Ureter (tissue), 1 donor: ENCODE measurements at places on chromosomes 6 and 20. TPM values are rescaled to one million over a fixed set of nuclear protein-coding genes. Genes with fewer than 3 reads are reported as not detected.

- no peak for DNase-seq
These were observed 187.3 kb upstream of the TENT5A start for GRCh38 chr6:81939766-81940165.

The PEX3 gene
- 35.7 TPM for total RNA-seq

The GPR6 gene
- total RNA-seq: not detected

The RNASET2 gene
- total RNA-seq: 89.9 TPM

GRCh38 chr6:54415517-54415916 is 107.3 kb downstream of the TINAG start:
- no peak for DNase-seq

- no peak for DNase-seq
These were observed 59.2 kb upstream of the SLC22A23 start for GRCh38 chr6:3516092-3516491.

The NFKBIE gene
- total RNA-seq: 8.0 TPM

DNA sequence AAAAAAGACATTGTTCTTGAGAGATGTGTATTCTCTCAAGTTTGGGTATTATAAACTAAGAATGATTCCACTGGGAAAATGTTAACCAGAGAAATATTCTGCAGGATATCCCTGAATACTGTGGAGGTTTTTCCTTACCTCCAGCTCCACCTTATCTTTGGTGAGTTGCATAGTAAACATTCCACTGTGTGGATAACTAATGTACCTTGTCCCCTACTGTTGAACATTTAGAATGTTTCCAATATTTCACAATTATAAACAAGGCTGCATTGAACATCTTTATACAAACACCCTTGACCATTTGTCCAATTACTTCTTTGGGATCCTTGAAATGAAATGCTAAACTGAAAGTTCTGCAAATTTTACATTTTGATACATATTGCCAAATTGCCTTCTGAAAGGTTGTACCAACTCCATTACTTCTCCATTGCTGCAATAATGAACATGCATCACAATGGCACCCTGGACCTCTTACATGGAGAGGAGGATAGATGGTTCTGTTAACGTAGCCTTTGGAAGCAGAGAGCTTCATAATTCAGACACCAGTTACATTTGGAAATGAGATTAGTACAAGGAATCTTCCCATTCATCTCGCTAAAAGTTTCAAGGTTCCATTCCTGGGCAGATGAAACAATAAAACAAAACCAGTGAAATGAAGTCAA is 35.0 kb upstream of the STK35 start:
- DNase-seq: no peak

DNA sequence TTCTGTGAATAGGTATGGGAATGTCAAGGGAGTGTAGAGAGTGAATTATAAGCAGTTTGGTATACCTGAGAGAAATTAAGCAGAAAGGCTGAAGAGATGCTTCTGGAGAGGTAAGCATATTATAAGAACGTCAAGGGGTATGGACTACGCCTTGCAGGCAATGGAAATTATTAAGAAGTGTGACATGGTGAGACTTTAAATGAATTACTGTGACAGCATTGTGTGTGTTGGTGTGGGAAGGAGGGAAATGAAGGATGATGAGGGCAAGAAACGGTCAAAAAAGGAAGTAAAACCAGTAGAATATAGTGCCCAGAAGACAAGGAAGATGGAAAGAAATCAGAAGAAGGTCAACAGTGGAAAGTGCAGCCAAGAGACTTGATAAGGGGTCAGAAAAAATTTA is 5.9 kb downstream of the KHDRBS2 start:
- DNase-seq: no peak

- no peak for DNase-seq
These were observed 13.1 kb downstream of the RIOK1 start for GRCh38 chr6:7402716-7403115.

GRCh38 chr6:120700001-120700400 is 634.3 kb downstream of the TBC1D32 start:
- no peak for DNase-seq

DNA sequence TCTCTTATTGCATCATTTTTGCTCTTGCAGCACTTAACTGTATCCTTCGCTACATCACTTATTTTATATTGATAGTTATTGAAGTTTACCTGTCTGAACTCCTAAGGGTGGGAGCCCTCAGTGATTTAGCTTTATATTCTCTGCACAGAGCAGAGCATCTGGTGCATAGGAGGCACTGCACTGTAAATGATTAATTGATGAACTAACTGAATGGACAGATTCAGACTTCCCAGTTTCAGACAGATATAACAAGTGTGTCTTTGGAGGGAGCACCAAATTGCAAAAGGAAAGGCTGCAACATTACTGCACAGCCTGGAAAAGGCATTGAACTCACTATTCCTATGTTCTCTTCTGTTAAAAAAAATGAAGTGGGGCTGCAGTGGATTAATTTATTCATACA is 160.3 kb downstream of the EDN1 start:
- no peak for DNase-seq

The ANKRD66 gene
- total RNA-seq: not detected
